ENCODE measurements at places on chromosomes 1 and 21. TPM values are rescaled to one million over a fixed set of nuclear protein-coding genes. Genes with fewer than 3 reads are reported as not detected.

DNA sequence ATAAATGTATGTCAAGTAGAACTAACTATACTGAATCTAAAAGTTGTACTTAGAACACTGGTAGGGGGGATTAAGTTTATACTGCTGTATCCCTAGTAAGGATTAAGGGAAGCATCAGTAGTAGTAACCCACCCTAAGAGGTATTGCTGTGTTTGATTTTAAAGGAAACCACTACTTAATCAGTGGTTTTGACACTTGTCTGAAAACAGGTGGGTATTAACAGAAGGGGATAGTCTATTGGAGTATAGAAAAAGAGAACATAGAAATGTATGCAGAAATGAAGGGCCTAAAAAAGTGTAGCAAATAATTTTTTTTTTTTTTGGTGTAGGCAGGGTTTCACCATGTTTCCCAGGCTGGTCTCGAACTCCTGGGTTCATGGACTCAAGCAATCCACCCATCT lies 2.2 kb downstream of the MIGA1 start:
- no peak for DNase-seq

Gene CLCA2
- not detected for total RNA-seq

DNA sequence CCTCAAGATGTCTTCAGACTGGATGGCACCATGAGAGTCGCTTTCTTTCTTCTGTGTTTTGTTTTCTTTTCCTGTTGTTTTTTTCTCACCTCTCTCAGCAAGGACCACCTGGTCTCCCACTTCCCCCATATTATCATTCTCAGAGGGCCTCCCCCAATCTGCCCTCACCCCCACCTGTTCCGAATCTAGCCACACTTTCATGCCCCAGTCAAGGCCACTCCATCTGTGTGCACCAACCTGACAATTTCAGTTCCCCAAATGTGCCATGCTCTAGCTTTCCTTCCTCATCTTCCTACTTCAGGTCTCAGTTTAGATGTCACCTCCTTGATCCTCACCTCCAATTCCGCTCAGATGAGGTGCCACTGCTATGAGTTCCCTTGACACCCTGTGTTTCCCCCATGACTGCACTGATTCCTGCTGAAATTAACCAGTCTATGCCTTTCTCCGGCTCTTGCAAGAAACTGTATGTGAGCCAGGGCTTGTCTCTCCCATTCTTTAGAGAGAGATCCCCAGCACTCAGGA lies 146.2 kb downstream of the PLPP3 start:
- DNase-seq, result no peak

GRCh38 chr21:45468051-45468970 lies 63.3 kb downstream of the COL18A1 start:
- DNase-seq, result no peak

GRCh38 chr1:169089776-169090175 lies 16.7 kb upstream of the ATP1B1 start:
- no peak for DNase-seq

DNA sequence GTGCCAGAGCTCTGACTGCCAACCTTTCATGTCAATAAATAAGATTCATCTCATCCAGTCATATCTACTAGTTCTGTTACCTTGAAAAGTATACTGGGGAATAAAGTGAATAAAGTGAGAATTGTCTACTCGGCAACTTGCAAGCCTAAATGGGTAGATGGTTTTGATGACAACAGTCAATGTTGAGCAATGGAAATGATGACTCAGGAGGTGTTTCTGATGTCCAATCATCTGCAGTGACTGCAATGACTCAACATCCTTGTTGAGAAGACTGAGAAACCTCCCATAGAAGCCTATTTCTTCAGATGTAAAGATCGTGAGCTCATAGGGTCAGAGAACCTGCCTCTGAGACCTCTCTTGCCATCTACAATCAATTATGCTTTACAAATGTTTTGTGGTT lies 276.4 kb downstream of the SPATA17 start:
- no peak for DNase-seq

DNA sequence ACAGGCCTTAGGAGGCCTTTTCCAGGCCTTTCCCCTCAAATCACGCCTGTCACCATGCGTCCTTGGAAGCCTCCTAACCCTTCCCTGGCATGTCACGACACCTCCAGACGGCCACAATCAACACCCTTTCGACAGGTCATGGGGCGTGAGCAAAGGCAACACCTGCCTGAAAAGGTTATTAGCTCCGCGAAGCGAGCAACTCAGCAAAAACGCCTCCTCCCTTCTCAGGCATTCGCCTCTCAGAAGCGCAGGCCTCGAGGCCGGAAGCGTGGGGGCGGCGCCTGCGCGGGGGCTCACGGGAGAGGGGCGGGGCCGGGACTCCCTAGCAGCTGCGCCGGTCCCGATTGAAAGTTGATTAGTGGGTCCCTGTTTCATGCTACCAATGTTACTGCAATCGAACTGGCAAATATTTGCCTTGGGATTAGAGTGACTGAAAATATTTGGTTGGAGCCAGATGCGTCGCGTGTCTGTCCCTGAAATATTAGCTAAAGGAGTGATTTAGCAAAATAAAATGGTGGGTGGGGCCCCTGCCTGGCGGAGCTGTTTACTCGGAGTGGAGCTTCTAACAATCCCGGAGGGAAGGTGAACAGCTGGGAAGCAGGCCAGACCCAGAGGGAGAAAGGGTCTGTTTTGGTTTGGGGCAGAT lies 44.9 kb downstream of the GFI1 start:
- DNase-seq, result no peak

Gene RNF186
- not detected for total RNA-seq

All from neural crest cell (in vitro differentiated cells).